NCI-H2029 treated with DMSO at 0.1 percent for 48 hours (cell line): ENCODE measurements at places on chromosomes 6 and 20.

- no peak for DNase-seq
Observed at GRCh38 chr6:74510878-74511277, 695.0 kb downstream of the COL12A1 start.

DNA sequence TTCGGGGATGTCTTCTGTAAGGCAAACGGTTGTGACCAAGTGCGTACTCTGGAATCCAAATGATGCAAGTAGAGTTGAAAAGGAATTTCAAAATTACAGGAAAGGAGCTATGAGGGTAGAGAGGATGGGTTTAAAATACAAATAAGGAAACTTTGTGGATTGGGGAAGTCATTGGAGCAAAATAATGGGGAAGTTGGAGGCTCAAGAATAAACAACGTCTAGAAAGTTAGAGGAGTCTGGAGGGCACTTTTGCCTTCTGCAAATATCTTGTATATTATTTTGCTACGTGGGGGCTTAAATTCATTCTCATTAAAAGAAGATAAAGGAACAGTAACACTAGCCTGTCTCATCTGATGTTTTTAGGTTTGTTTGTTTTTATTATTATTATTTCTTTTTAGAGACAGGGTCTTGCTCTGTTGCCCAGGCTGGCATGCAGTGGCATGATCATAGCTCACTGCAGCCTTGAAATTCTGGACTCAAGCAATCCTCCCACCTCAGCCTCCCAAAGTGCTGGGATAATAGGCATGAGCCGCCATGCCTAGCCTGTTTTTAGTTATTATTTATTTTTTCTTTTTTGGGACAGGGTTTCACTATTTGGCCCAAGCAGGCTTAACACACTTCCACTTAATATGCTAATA lies 55.0 kb upstream of the TNFAIP3 start:
- no peak for DNase-seq

- no peak for DNase-seq
Observed at GRCh38 chr6:91358986-91359385, 772.1 kb upstream of the MAP3K7 start.

GRCh38 chr20:408843-409696 lies 971 bp downstream of the RBCK1 start:
- no peak for DNase-seq

- no peak for DNase-seq
Observed at GRCh38 chr6:41702089-41702745, 33.2 kb downstream of the TFEB start.

GRCh38 chr6:143062551-143062950 lies 1.9 kb downstream of the AIG1 start:
- DNase-seq: no peak

DNA sequence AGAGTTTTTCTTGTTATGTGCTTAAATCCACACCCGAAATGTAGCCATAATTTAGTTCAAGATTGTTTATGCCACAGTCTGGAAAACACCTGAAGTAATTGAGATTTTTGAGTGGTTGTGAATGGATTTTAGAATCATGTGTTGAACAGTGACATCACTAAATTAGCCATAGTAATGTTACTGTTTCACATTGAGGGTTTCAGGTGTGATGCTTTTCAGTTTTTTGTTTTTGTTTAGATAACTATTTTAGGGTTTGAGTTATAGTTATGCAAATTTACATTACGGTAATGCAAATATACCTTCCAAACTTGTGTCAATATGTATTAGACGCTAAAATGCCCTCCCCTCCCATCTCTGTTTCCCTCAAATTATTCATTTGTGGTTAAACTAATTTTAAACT lies 22.9 kb downstream of the QKI start:
- no peak for DNase-seq

- DNase-seq: no peak
Observed at GRCh38 chr6:24766680-24767462, 7.9 kb upstream of the GMNN start.

- DNase-seq: no peak
Observed at GRCh38 chr20:49136817-49137571, 51.1 kb downstream of the STAU1 start.

GRCh38 chr6:41934278-41935192 lies 7.1 kb downstream of the CCND3 start:
- DNase-seq: no peak

DNA sequence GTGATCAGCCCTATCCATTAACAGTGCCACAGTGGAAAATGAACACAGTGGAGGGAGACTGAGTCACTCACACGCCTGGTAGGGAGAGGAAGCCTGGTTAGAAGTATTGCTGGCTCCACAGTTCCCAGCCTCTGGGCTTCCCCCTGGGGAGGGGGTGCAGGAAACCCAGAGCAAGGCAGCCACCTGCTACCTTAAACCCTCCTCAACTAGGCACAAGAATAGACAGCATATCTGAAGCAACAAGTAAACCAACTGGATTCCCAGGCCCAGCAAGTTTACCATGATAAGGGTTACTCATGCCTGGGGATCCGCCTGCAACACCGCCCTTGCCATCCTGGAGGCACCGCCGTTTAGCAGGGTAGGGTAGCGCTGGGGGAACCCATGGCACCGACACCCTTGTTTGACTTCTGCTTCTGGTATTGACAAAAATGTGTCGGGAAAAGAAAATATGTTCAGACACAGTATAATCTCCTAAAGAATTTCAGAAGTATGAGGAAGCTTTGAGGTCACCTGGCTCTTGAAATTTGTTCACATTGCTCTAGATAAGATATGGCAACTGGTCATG lies 38.3 kb downstream of the SLC22A23 start:
- no peak for DNase-seq

GRCh38 chr6:26257272-26257671 lies 107.7 kb upstream of the BTN3A2 start:
- DNase-seq: no peak

DNA sequence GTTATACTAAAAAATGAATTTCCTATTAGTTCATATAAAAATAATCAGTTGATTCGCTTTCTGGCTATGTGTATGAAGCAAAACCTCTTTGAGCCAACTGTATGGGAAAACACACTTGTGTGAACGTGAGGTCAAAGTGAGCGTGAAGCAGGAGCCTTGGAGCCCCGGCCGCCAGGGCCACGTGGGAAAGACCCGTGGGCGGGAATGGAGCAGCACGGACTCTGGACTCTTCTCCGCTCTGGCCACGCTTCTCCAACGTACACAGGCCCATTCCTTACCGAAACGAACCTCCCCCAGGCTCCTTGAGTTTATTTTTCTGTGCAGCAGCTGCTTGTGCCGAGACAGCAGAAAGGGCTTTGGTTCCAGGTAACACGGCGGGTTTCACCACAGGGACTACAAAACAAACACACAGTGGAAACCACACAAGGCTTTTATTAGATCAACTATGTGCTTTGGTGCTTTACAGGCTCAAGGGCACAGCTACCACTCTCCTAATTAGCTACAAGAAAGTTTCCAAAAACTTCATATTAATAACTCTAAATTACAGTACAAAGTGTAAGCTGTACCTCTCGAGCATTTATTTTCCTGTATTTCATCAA lies 62.7 kb downstream of the TAF4 start:
- DNase-seq: no peak

DNA sequence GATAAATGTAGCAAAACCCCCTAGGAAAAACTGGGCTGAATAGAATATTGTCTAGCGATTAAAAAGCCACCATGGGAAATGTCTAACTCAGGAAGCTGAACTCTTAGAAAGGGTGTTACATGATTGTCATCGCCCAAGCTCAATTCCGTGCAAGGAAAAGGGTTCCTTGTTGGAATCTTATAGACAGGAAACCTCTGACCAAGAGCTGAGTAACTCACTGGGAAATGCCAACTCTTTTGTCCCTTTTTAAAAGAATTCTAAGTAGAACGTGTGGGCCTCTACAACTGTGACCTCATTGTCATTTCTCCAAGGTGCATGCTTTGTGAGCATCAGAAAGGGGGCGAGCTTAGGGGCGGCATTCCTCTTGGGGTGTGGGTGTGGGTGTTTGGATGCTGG lies 88.1 kb downstream of the SYNJ2 start:
- DNase-seq: no peak

GRCh38 chr6:35435074-35435837 lies 16.9 kb upstream of the FANCE start:
- no peak for DNase-seq

- DNase-seq: no peak
Observed at GRCh38 chr20:58174708-58175280, 53.7 kb downstream of the ANKRD60 start.

GRCh38 chr6:51495096-51495495 lies 592.3 kb downstream of the PKHD1 start:
- no peak for DNase-seq

GRCh38 chr6:99645986-99646385 lies 39.4 kb downstream of the PRDM13 start:
- no peak for DNase-seq
